ENCODE measurements at places on chromosomes 3 and 15.

DNA sequence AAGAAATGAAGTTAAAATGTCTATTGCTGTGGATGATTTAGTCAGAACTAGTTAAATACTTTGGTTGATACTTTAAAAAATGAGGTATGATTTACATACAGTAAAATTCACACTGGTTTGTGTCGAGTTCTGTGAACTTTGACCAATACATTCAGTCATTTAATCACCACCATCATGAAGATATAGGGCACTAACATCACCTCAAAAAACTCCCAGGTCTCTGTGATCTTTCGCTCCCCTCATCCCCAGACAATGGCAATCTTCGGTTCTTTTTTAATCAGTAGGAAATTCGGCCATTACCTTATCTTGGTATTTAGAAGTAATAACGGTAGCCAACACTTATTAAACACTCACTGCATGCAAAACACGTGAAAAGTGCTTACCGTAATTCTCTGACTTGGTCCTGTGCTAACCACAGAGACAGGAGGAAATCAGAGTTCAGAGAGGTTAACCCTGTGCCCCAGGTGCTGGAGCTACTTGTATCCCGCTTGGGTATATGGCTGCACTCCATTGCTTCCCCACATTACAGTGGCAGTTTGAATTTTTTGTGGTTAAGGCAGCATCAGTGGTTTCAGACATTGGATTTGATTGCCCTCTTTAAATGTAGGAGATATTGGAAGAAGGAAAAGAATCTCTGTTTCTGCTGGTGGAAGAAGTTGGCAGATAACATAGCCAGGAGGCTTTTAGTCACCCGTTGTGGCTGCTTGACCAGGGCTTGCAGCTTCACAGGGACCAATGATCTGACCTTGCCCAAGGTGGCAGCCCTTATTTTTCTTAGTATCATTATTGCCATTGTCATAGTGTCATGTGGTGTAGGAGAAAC, 4.2 kb downstream of the PLCL2 start:
- DNase-seq: no peak

DNA sequence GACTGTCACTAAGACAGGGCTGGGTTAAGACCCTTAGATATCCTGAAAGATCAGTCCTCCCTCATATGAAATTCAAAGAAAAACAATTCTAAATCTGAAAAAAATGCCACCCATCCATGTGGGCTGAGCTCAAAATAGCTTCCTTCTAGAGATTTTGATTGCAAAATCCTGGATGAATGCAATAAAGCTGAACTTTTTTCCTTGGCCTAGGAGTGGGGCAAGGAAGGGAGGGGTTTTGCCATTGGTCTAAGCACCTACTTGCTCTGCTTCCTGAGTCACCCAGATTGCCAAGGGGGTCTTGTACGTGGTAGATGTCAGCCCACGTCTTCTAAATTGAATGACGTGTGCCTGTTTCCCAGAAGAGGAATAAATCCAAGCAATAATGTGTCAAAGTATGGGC, 15.3 kb upstream of the SMAD3 start:
- DNase-seq: no peak

- DNase-seq: no peak
Measured at GRCh38 chr15:51755790-51756189, 4.4 kb downstream of the TMOD2 start.

GRCh38 chr3:9884555-9885165, 4.6 kb upstream of the CIDEC start:
- no peak for DNase-seq

- no peak for DNase-seq
Measured at GRCh38 chr3:52532838-52533622, 627 bp downstream of the NT5DC2 start.

GRCh38 chr3:38560996-38561717, 65.0 kb downstream of the EXOG start:
- DNase-seq: no peak

GRCh38 chr3:16257309-16257708, 7.4 kb downstream of the DPH3 start:
- DNase-seq: no peak

- DNase-seq: no peak
Measured at GRCh38 chr3:58043933-58044332, 35.7 kb downstream of the FLNB start.

- no peak for DNase-seq
Measured at GRCh38 chr15:80462836-80463512, 58.8 kb downstream of the ARNT2 start.

DNA sequence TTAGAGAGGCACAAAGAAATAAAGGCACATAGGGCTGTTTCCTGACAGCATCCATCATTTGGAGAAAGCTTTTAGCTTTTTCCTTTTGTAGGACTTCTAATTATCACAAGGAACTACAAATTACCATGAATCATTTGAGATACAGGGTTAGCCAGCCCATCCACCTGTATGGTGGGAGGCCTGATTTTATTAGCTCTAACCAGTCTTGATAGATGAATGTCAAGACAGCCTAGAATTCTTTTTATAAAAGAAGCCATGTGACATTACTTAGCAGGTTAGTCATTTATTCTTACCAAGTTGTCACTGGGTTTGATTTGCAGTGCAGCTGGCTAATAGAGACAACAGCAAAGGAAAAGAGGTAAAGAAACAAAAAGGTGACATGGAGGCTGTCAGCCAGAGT, 618.1 kb downstream of the ZNF385D start:
- no peak for DNase-seq

GRCh38 chr3:108079877-108080276, 11.0 kb downstream of the CD47 start:
- DNase-seq: no peak

GRCh38 chr3:106965307-106965706, 411.9 kb upstream of the CCDC54 start:
- no peak for DNase-seq

DNA sequence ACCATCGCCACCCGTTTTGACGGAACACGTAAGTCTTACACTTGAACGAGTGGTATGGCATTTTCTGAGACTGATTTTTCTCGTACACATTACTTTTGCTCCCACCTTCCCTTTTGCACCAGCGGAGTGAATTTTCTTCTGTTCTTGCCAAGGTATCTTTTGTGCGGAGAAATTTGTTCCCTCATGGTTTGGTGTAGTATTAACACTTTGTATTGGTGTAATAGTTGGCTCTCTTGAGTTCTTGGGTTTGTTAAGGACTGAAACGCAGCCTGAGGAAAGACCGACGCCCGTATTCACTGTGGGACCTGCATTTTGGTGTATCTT, 420 bp downstream of the KCNH8 start:
- no peak for DNase-seq

- DNase-seq: no peak
Measured at GRCh38 chr3:99570061-99570460, 68.3 kb upstream of the COL8A1 start.

DNA sequence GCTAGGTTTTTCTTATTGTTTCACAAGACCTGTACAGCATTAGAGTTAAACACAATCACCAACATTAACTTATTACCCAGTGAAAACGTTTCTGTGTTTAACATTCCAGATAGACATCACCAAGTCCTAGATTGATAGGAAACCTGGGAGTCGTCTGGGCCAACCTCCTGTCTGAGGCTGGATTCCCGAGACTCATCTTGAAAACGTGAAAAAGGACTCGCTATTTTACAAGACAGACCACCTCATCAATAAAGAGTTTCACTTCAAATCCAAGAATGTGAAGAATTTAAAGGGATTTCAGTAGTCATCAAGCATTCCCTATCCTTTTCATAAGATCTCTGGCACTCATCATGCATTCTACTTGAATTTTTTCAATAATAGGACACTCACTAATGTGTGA, 626.6 kb downstream of the MCTP2 start:
- no peak for DNase-seq

DNA sequence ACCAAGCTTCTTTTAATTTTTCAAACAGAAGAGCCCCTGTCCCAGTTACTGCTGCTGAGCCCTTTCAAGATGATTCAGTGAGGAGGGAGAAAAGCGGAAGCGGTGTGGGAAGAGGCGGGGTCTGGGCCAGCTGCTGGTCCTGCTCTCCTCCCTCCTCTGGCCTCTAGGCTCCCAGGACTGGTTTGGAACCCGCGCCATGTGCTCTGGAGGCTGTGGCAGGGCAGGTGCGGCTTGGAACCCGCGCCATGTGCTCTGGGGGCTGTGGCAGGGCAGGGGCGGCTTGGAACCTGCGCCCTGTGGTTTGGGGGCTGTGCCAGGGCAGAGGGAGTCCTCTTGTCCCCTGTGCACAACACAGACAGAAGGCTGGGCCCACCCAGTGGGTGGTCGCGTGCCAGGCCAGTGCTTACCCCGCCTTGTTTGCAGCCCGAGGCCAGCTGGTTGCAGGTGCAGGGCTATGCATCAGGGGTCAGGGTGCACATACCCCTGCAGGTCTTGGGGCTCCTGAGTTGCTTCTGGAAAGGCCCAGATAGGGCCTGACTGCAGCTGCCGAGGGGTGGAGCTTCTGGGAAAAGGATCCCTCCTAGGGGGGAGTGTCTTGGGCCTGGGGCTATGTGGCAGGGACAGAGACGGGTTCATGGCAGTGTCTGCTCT, 12.2 kb downstream of the ALG1L2 start:
- no peak for DNase-seq

Data from cortex of kidney (tissue), 1 donor.